ENCODE measurements at places on chromosomes 12 and 14.

GRCh38 chr12:47707905-47708543, 2.2 kb upstream of the RPAP3 start:
- DNase-seq, result no peak

- no peak for DNase-seq
Measured at GRCh38 chr14:78081245-78081644, 88.9 kb upstream of the NRXN3 start.

DNA sequence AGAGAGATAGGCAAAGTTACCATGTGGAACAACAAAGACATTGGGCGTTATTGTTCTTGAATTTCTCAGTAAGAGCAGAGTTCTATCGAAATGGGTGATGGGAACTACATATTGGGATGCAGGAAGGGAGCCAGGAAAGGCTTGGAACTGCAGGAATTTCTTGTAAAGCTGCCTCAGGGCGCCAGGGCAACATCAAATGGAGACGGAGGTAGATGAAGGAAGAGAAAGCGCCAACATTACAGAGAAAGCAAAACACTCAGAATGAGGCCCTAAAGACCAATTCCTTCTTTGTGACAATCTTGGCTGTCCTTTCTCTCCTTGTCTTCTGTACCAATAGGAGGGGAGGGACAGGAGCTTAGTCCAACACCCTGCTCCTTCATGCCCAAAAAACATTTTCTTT, 148.4 kb downstream of the RPAP3 start:
- DNase-seq, result no peak

DNA sequence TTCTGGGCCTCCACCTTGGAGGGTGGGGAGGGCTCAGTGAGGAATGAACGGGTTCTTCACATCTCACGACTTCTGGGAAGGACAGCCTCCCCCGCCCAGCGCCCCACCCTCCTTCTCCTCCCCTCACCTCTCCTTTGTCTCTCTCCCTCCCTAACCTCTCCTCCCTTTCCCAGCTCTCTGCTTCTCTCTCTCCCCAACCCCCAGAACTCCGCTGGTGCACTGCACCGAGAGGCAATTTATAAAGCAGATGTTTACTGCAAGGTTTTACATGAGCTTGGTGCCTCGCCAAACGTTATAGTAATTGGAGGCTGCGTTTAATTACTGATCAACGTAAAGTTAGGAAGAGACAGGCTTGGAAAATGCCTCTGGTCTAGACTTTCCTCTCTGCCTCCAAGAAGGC, 42.9 kb upstream of the FAM222A start:
- no peak for DNase-seq

DNA sequence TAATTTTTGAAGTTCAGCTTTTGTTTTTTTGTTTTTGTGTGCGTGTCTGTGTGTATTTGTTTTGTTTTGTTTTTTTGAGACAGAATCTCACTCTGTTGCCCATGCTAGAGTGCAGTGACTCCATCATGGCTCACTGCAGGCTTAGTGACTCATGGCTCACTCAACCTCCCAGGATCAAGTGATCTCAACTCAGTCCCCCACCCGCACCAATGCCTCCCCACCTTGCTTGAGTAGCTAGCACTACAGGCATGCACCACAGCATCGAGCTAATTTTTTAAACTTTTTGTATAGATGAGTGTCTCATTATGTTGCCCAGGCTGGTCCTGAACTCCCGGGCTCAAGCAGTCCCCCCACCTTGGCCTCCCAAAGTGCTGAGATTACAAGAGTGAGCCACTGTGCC, 981.4 kb downstream of the BCL11B start:
- no peak for DNase-seq

GRCh38 chr14:53495846-53496343, 342.8 kb upstream of the DDHD1 start:
- no peak for DNase-seq

GRCh38 chr12:10873378-10873777, 10.7 kb downstream of the PRH1 start:
- DNase-seq, result no peak

All from activated gamma-delta T cell (primary cell).